Pancreas (tissue), 10 donors: ENCODE measurements at places on chromosomes 6 and 20. TPM values are rescaled to one million over a fixed set of nuclear protein-coding genes. Genes with fewer than 3 reads are reported as not detected.

Gene DNPH1
- total RNA-seq = 42.1 TPM

Gene DACT2
- total RNA-seq = 3.2 TPM

Gene BPIFB2
- total RNA-seq = not detected

Gene AIG1
- 9.3 TPM for total RNA-seq

DNA sequence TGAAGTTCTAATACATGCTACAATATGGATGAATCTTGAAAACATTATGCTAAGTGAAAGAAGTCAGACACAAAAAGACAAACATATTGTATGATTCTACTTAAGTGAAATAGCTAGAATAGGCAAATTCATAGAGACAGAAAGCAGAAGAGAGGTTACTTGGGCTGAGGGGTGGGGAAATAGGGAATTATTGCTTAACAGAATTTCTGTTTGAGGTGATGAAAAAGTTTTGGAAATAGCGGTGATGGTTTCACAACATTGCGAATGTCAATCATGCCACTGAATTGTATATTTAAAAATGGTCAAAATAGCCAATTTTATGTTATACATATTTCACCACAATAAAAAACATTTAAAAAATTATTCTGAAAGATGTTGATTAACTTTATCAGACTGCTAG lies 6.1 kb downstream of the SLC26A8 start:
- DNase-seq = no peak

DNA sequence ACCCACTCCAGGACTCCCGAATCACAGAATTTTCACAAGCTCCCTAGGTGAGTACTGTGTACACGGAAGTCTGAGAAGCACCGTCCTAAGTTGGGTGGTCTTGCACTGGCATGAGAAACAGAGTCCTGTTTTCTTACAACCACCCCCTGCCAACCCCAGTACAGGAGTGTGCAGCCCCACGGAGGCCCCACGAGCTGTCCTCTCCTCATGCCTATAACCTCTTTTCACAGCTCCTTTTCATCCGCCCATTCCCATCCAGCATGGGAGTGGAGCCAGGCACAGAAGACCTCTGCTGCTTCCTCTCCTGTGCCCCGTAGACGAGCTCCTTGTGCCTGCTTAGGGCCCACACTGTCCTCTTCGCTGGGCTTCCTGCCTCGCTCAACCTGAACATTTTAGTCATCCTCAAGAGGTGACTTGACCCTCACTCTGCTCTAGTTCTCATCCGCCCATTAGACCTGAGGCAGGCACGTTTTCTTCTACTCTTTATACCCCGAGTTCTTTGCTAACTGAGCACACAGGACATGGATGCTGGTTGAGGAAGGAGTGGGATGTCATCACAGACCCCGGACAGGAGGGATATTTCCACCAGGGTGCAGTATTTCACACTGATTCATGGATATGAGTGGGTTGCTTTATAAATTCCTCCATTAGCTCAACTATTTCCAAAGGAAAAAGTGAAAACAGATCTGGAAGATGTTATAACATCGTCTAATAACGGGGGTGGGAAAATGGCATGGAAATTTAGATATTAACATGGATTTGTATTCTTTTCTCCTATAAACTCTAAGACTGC lies 160.5 kb downstream of the TTLL2 start:
- no peak for DNase-seq

DNA sequence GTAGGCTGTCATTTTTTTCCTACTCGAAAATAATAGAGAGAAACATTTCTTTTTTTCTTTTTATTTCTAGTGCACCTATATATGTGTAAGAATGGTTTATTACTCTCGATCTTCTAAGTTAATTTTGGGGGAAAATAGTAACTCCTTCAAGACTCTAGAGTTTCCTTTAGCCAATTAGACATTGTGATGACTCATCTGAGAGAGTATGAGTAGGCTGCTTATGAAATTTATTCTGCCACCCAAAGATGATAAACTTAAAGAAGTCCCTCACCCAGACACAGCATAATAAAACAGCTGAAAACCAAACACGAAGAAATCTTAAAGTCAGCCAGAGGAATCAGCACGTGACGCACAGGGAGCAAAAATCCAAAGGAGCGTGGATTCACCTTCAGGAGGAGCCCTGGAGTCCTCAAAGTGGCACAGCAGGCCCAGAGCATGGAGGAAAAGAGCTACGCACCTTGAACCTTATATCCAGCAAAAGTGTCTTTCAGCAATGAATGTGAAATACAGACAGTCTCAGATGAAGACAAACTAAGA lies 81.9 kb downstream of the ERMARD start:
- no peak for DNase-seq

DNA sequence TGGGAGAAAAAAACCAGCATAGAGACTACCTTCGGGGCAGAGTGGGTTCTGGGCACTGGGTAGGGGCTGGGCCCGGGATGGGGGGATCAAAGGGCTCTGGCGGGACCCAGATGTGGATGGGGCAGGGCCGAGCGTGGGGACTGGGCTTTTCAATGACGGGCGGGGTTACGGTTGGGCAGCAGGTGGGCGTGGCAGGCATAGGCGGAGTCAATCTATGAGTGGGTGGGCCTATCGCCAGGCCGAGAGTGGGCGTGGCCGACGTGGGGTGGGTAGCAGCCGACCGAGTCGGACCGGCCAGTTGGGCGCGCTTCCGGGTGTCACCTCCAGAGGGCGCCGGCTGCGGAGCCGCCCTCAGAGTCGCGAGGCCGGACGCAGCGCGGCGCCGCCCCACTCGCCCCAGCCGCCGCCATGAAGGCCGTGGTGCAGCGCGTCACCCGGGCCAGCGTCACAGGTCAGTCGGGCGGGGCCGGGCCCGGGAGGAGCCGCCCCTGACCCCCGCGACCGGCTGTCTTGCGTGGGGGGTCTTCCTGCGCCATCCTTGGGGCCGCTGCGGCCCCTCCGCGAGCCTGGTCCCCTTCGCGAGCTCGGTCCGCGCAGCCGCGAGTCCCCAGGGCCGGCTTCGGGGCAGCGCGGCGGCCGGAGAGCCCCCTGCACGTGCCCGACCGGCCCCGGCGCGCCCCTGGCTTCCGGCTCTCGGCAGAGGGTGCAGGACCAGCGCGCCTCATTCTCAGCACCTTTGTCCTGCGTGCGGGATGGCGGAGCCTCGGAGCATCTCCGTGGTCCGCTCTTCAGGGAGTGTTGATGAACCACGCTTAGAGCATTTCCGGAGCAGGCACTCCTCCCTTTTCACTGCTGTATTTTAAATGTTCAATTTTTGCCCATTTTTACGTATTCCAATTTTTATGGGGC lies at the start of gene DTD1:
Gene DTD1 (plus strand): TSS at position 390 of the 909 bp plus-strand sequence. CDS start 19 bp downstream, at position 409.
- peak; percentile 98 for DNase-seq

- DNase-seq = no peak
Observed at GRCh38 chr20:22597303-22597702, 12.9 kb upstream of the FOXA2 start.

- DNase-seq = peak; percentile 81
Observed at GRCh38 chr20:266596-267562, 9.4 kb downstream of the DEFB132 start.

GRCh38 chr6:25535632-25536225 lies 116.3 kb upstream of the SCGN start:
- DNase-seq = no peak

- DNase-seq = no peak
Observed at GRCh38 chr6:90403489-90404381, 107.1 kb upstream of the BACH2 start.

DNA sequence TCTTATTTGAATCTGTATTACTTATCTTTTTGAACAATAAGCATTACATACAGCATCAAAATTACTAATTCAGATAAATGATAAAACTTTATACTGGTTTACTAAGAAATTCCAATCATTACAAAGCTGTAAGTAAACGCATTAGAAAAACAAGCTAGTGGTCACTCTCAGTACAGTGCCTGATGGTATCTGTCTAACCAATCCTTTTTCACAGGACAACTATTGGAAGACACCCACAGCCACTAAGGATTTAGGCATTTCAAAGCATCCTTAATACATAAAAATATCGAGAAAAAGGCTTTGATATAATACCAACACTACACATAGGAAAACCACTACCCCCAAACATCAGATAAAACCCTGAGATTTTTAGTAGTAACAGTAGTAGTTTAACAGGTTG lies 2.6 kb downstream of the CD164 start:
- no peak for DNase-seq
